ENCODE measurements at places on chromosomes 7 and 10.

GRCh38 chr7:41641011-41641664 lies 61.8 kb downstream of the INHBA start:
- DNase-seq, result no peak

GRCh38 chr7:5681423-5681822 lies 100.0 kb downstream of the RNF216 start:
- DNase-seq, result no peak

- no peak for DNase-seq
Measured at GRCh38 chr7:43204081-43204480, 91.6 kb downstream of the HECW1 start.

- DNase-seq, result no peak
Measured at GRCh38 chr7:96061009-96061408, 260.9 kb downstream of the SLC25A13 start.

DNA sequence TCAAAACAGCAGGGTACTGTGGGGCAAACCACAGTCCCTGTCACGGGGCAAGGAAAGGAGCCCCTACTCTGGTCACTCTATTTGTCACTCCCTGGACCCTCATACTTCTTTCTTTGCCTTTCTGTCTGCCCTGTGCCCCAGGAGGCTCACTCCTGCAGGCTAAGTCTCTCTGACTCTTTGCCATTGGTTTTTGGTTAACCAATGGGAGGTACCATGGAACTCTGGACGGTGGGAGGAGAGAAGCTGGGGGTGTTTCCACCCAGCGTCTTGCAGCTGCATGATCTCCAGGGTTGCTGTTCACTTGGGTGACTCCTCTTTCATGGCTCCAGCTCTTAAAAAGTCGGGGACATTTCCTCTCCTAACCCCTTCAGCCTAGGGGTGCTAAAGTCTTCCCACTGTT lies 15.4 kb upstream of the EIF5AL1 start:
- no peak for DNase-seq

DNA sequence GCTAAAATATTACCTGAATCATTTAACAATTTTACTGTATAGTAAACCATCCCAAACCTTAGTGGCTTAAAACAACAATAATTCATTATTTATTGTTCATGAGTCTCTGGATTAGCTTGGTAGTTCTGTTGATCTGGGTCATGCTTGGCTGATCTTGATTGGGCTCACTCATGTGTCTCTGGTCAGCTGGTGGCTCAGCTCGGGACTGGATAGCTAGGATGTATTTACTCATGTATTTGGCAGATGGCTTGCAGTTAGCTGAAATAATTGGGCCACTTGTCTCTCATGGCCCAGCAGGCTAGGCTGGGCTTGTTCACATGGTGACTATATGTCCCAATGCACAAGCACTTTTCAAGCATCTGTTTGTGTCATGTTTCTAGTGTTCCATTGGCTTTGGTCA lies 262.8 kb downstream of the BBS9 start:
- peak; percentile 56 for DNase-seq

DNA sequence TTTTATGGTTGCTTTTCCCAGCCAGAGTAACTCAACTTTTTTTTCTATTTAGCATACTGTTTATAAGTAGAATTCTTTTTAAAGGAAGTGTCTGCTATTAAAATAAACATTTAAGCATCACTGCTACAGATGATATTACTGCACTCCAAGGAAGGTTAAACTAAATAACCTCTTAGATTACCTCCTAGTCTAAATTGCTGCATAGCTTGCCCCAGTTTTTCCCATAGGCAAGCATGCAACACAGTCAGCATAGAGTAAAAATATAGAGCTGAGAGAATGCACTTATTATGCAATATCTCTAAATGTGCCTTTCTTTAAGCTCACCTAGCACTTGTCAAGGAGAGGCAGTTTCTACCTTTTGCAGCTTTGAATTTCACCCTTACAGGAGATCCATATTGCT lies 1392.4 kb upstream of the CELF2 start:
- DNase-seq, result no peak

- DNase-seq, result no peak
Measured at GRCh38 chr10:32105782-32106382, 49.7 kb upstream of the KIF5B start.

DNA sequence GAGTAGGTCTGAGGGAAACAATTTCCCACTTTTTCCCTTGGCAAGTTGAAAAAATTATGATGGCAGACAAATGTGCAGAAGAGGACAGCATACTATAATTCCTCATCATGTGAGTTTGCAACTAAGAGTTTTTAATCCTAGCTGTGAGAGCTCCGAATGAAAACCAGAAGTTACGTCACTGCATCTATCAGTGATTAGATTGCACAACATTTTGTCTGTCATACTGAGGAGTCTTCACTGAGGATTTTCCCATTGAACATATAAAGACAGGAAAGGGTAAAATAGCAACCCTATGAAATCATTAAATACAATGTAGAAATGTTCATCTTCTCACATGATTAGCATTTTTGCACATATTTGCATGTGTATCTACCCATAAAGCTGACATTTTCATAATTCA lies 45.8 kb downstream of the ZNF736 start:
- DNase-seq, result no peak

GRCh38 chr7:79749856-79750255 lies 296.4 kb upstream of the MAGI2 start:
- DNase-seq, result no peak

GRCh38 chr7:131653418-131654248 lies 97.2 kb upstream of the PODXL start:
- DNase-seq, result no peak

DNA sequence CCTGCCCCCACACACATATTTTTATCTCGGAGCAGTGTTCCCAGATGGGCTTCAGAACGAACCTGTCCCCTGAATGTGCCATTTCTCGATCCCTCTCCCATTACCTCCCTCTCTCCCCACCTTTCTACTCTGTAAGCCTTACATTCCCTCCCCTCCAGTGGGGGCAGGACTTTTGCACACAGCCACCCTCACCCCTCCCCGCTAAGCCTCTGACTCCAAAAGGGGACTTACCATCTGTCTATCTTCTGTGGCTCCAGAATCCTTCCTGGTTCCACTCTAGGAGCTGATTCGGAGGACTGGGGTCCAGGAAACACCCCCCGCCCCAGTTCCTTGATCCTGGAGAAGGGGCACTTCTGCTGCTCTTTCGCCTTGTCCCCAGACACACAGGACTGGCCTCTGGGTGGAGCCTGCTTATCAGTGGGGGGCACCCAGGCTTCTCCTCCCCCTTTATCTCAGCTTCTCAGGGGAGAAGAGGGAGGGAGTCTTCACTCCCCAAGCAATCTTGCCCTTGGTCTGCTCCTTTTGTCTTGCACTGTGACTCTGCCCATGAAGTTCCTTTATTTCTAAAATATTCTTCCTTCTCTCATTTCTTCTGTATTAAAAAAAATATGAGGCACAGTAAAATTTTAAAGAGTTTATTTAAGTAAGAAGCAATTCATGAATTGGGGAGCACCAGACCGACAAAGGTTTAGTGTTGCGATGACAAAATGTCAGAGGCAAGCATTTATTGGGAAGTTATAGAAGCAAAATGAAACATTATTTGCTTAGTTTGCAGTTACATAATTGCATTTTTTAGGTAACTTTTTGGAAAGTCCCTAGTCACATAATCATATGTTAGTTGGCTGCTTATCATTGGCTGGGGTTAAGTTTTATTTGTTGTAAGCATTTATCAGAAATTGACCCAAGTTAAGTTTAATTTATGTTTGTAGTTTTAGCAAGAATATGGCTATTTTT lies at the start of gene KEL:
Gene KEL, minus strand, starts transcription at position 391 of the 954 bp plus-strand sequence. Its CDS starts 157 bp downstream, at position 234.
- DNase-seq, result peak; percentile 86

DNA sequence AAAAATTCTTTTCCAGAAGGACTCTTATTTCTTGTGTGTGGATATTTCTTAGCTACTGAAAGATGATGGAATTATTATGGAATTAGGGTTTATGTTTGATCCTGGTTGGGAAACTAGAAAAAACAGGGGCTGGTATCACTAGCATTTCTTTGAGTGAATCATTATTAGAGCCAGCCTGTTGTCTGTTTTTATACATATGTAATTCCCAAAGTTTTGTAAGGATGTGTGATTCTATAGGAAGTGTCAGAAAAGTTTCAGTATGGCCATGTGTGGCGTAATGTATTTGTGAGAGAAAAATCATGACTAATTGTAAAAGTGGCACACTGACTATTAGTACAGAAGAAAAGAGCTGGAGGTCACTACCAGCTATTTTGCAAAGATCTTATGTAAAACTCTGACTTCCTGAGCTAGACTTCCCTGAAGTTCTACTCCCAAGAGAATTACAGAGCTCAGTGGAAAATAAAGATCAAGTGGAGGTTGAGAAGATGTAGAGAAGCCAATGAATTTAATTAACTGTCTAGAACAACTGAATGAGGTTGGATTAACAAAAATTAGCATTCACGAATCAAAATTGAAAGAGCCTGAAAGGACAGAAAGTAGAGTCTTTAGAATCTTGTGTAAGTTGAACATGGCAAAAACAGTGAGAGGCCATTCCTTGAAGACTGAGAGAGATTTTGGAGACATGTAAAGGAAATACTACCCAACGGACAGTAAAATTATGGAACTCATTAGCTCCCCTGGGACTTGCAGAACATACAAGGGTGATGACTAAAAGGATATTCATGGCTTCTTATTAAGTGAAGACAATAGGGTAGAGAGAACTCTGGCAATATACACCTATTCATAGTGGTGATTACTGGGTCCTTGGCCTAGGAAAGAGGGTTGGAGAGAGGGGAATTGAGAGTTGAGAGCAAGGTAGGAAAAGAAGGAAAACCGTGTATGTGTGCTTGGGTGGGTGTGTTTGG lies 12.5 kb downstream of the ZNF365 start:
- DNase-seq, result no peak

DNA sequence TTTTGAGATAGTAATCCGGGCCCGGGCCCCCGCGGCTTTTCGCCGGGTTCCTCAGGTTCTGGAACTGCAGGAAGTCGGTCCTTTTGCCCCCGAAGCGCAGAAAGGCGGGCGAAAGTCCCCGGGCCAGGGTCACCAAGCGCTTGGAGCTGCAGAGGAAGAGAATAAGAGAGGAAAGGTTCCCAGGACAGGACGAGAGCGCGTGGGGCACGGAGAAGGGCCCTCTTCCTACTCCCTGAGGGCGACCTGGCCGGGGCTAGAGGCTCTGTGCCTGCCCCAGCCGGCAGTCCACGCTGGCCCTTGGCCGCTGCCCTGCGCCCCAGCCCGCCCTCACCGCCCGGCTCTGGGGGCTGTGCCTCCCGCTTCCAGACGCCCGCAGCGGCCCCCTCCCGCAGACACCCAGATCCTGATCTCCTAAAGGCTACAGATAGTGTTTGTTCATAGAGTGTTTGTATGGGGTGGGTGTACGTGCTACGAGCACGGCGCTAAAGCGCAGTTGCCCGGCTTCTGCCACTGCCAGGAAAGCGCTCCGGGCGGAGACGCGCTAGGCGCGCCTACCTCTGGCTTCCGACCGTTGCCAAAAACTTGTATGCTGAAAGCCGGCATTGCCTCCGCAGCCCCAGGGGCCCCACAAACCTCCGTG lies 3.2 kb downstream of the HPSE2 start:
- no peak for DNase-seq

DNA sequence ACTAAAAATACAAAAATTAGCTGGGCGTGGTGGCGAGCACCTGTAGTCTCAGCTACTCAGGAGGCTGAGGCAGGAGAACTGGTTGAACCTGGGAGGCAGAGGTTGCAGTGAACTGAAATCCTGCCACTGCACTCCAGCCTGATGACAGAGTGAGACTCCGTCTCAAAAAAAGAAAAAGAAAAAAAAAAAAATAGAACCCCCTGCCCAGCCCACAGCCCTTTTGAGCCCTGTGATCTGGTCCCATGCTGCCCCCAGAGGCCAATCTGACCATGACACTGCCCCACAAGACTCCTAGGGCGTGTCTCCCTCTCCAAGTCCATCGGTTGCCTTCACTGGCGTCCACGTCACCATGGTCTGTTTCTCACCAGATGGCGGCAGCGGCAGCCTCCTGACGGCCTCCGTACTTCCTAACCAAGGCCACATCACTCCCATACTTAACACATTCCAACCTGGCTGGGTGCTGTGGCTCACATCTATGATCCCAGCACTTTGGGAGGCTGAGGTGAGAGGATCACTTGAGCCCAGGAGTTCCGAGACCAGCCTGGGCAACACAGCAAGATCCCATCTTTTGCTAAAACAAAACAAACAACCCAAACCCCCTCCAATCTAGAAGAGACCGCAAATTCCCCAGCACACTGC lies 18.0 kb downstream of the STX1A start:
- peak; percentile 85 for DNase-seq

DNA sequence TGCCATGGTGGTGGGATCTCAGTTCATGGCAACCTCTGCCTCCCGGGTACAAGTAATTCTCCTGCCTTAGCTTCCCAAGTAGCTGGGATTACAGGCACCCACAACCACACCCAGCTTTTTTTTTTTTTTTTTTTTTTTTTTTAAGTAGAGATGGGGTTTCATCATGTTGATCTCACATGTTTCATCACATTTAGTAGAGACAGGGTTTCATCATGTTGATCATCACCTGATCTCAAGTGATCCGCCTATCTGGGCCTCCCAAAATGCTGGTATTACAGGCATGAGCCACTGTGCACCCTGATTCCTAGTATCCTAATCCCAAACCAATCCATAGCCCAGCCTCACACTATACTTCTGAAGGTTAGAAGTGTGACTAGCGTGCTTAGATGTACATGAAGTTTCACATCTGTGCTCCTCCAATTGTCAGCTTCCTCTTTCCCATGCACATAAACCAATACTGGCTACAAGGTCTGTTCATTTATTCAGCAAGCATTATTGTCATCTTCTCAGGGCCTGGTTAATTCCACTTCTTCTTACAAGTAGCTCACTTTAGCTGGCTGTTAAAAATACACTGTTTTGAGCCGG lies 6.8 kb upstream of the NAT16 start:
- no peak for DNase-seq

GRCh38 chr10:94279835-94280709 lies 82.7 kb downstream of the NOC3L start:
- peak; percentile 64 for DNase-seq

DNA sequence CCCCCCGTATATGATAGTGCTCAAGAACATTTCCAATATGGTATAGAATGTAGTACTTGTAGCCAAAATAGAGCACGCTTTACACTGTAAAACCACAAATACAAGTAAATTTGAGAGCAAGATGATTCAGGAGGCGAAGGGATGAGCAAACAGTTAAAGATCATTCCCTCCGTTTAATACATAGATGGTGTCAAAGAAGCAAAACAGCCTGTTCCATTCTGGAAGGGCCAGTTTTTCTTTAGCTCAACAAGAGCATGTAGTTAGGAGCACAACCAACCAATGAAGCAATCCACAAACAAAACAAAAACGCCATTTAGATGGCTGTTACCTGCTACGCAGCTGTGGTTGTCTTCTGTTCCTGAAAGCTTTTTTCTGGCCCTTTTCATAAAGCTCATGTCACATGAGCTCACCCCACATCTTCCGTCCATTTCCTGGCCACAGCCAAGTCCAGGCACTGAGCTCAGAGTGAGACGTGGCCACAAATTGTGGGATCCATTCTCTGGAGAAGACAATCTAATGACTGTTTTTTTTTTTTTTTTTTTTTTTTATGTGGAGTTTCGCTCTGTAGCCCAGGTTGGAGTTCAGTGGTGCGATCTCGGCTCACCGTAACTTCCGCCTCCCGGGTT lies 185.6 kb downstream of the FANK1 start:
- no peak for DNase-seq

GRCh38 chr7:156956727-156957126 lies 7.2 kb downstream of the NOM1 start:
- DNase-seq, result no peak

- DNase-seq, result peak; percentile 10
Measured at GRCh38 chr7:30164567-30164966, 29.8 kb downstream of the MTURN start.

GRCh38 chr10:97505152-97505551 lies 6.4 kb downstream of the UBTD1 start:
- no peak for DNase-seq
